ENCODE measurements at places on chromosomes 3 and 15.

GRCh38 chr3:184209146-184209923 lies 20.1 kb upstream of the VWA5B2 start:
- DNase-seq: no peak

DNA sequence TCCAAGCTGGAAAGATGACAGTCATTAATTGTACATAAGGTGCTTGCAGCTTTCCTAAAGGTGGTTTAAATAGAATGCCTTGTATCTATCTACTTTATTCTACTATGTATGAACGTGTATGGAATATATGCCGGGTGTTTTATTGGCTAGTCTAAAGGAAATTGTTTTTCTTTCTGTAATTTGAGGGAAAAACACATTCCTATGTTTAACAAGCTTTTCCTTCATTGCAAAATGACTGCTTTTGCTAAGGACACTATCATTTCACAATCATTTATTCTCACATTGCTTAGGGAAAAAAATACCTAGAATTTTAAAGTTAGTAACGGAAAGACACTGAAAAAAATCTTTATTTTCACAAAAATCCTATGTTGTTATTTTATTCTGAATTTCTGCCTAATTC lies 141.7 kb downstream of the WDR76 start:
- no peak for DNase-seq

GRCh38 chr15:30973379-30973778 lies 18.0 kb downstream of the MTMR10 start:
- DNase-seq: no peak

GRCh38 chr3:128271536-128272332 lies 118.5 kb downstream of the EEFSEC start:
- DNase-seq: no peak

- DNase-seq: no peak
These were observed 247.8 kb upstream of the ALCAM start for GRCh38 chr3:105118905-105119304.

GRCh38 chr3:155164306-155164705 lies 84.2 kb downstream of the MME start:
- DNase-seq: no peak

DNA sequence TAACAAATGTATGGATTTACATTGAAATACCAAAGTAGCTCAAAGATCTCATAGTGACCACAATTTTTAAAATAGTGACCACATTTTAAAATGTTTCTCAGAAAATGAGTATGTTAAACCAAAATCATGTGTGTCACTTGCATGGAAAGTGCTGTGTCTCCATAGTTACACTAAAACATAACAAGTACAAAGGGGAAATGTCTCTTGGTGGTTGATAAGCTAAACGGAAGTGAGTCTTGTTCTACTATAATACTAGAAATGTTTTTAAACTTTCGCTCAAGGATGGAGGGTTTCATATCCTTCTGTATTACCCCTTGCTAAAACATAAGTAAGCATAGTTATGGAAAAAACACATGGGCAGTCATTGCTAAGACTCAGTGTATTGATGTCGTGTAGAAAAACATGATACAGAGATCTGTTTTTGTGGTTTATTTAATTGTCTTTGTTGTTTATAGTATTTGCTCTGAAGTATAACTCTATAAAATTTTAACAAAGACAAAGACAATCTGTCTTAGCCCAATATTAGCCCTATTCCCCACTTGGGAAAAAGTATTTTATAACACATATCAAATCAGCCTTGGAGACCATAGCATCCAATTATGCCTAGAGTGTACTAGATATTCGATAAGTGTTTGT lies 27.0 kb upstream of the DENND4A start:
- DNase-seq: no peak

DNA sequence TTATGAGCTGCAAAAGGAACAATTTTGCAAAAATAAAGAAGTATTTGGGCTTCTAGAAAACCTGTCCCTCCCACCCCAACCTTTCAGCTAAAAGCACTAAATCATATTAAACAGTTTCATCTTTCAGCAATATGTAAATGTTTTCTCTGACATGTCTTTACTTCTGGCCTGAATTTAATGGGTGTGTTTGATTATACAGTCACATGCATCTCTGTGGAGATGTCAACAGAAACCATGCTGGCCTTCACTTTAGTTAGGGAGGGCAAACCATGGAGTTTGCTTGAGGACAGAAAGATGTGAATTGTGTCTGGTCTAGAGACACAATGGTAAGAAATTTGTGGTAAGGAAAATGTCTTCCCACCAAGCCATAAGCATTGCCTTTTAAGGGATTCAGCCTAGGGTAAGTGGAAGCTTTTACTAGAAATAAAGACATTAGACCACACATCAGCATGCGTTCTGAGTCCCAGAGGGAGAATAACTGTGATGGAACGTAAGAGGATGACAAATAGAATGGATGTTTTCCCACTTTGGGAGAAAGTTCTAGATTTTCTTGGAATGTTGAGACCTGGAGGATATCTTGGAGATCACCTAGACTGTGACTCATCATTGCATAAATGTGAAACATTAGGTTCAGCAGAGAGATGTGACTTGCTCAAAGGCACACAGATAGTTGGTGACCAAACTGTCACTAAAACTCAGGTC lies 68.9 kb downstream of the ST8SIA2 start:
- DNase-seq: no peak

DNA sequence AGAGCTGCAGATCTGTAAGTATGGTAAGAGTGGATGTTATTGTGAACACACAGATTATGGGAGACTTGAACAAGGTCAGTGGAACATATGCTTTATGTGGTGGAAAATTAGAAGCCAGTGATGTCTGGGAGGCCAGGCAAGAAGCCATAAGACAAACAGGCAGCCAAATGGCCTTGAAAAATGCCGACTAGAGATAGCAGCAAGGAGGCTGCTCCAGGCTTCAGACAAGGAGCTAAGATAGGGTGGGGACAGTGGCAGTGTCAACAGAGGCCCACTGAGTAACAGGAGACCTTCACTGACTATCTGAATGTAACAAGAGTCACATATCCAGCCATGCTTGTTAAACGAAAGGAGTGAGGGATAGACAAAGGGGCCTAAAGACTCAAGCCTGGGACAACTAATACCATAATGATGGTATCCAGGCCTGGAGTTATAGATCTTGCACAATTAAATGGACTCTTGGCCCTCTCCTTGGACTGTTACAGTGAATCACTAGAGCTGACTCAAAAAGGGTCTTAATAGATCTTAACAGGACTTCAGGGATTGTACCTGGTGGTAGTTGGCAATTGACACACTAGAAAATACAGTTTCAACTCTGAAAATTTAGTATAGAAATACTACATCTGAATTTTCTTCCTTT lies 50.6 kb downstream of the CFAP20DC start:
- DNase-seq: no peak

DNA sequence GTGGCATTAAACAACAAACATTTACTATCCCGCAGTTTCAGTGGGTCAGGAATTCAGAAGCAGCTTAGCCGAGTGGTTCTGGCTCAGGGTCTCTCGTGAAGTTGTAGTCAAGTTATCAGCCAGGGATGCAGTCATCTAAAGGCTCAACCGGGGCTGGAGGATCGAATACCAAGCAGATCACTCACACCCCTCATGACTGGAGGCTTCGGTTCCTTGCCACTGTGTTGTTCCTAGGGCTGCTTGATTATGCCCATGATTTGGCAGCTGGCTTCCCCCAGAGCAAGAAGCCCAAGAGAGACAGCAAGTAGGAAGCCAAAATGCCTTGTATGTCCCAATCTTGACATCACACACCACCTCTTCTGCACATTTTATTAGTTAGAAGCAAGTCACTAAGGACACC lies 33.9 kb upstream of the CDCP1 start:
- DNase-seq: no peak

DNA sequence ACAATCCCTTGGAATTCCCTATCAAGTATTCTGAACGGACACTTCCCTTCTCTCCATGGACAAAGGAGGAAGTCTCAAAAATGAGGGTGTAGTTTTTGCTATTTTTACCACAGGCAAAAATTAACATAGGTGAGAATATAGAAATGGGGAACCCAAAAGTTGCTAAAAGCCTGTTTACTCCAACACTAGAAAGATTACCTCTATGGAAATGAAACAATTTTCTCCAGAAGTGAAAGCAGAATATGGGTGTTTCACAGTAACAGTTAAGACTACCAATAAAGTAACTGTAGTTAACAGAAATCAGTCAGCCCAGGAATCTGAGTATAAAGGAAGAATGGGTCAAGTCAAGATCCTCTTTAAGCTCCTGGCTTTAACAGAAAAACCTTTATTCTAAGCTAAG lies 9.3 kb downstream of the TRA2B start:
- DNase-seq: no peak

- no peak for DNase-seq
These were observed 11.8 kb downstream of the KCNH8 start for GRCh38 chr3:19159966-19160635.

- no peak for DNase-seq
These were observed 110.4 kb downstream of the EDEM1 start for GRCh38 chr3:5297895-5298294.

GRCh38 chr15:43769584-43770228 lies 7.1 kb downstream of the ELL3 start:
- DNase-seq: no peak
